Epithelial cell of proximal tubule (primary cell): ENCODE measurements at places on chromosomes 12 and 14. TPM values are rescaled to one million over a fixed set of nuclear protein-coding genes. Genes with fewer than 3 reads are reported as not detected.

The GALNT6 gene
- 32.4 and 72.7 TPM in 2 replicates for total RNA-seq

The ASPG gene
- total RNA-seq, result not detected in 2 replicates

The HOXC10 gene
- 9.5 and 15.7 TPM in 2 replicates for total RNA-seq

DNA sequence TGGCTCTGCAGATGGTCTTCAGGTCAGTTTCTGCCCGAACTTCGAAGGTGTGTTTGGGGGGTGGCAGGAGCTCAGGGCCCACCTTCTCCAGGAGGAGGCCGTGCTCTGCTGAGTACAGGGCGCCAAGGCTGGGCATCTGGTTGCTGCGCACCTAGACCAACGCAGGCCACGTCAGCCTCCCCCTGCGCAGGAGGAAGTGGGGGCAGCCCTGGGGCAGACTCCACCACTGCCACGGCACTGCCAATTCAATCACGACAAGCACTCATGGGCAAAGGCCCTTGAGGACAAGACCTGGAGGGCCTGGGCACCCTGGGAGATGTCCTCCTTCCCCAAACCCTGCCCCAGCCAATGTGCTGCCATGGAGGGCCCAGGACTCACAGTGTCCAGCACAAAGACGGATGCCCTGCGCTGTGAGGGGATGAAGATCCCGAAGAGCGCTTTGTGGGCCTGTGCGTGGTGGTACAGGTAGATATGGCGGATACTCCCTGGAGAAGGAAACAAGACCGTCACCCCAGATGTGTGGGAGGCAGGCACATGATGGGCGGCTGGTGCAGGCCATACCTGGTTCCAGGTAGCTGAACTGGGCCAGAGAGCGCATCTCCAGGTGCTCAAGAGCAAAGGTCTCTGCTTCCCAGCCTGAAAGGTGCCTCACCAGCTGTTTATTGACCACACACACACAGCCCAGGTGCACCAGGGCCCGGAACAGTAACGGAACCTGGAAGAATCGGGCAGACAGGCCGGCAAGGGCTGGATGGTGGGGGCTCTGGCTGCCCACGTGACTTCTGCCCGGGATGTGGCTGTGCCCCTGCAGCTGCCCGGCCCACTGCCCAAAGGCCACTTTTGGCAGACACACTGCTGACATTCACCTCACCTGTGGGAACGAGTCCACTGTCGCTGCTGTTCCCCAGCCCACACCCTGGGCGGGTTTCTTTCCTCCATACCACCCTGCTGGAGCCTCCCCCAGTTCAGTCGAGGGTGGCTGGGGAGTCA lies 24.6 kb downstream of the P2RX2 start:
- DNase-seq, result no peak

- no peak for DNase-seq
Observed at GRCh38 chr12:12022306-12022936, 48.3 kb upstream of the BCL2L14 start.

- no peak for DNase-seq
Observed at GRCh38 chr12:69161829-69162228, 77.5 kb upstream of the CPSF6 start.

GRCh38 chr14:74983343-74983742 lies 19.4 kb upstream of the EIF2B2 start:
- DNase-seq, result no peak
